ENCODE measurements at places on chromosomes 5 and 9.

- no peak for DNase-seq
Measured at GRCh38 chr9:128824911-128825310, 4.7 kb downstream of the SPOUT1 start.

- DNase-seq = peak; percentile 66
Measured at GRCh38 chr9:108621991-108622855, 233.6 kb downstream of the ACTL7B start.

DNA sequence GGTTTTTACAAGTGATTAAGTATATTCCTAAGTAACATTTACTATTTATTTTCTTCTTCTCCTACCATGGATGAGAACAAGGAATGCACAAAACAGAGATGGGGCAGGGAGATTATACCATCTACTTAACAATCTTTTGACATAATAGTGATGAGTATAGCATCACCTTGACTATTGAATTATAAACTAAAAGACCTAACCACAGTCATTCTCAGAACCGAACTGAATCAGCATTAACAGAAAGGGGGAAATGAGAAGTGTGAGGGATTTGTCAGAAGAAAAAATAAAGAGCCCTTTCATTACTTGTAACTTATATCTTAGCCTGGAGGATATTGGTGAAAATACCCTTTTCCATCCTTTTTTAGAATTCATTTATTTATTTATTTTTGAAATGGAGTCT, 21.9 kb downstream of the OR2Y1 start:
- no peak for DNase-seq

DNA sequence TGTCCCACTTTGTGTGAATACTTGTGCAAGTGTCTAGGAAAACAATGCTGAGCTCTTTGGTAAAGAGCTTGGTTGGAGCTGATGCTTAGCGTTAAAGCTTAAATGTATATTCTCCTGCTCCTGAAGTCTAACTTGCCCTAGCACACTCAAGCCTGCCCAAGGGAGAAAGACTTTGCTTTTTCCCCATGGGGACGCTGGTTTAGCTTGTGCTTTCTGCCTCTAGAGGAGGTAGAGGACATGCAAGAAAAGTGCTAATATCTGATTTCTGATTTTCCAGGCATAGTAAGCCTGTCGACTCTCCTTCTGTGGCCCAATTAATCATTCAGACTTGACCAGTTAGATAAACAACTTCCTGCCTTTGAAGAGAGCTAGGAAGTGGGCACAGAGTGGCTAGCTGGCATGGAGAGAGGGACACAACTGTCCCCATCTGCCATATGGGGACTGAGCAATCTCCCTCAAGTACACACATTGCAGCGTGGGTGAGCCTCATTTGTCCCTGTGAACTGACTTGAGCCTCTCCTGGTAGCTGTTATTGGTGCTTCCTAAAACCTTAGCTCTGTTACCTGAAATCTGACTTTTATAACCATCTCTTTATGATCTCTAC, 348.4 kb downstream of the BRINP1 start:
- no peak for DNase-seq

DNA sequence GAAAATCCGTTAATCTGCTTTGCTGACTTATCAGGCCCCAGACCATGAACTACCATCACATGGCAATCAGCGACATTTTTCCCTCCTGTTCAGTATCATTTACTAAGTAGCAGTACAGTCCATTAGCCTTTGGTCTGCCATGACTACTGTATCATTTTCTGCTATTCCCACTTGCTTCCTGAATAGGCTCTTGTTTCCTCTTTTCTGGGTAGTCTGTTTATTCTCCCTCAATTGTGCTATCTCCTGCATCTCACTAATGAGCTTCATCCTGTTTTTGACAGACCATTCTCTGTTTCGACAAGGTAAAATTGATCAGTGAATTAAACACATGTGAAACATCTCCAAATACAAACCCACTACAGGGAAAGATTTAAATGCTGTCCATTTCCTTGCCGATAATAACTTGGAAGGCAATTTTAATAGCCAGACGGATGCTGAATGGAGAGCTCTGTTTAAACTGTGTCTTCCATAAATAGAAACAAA, 263.5 kb upstream of the ANKRD55 start:
- no peak for DNase-seq

DNA sequence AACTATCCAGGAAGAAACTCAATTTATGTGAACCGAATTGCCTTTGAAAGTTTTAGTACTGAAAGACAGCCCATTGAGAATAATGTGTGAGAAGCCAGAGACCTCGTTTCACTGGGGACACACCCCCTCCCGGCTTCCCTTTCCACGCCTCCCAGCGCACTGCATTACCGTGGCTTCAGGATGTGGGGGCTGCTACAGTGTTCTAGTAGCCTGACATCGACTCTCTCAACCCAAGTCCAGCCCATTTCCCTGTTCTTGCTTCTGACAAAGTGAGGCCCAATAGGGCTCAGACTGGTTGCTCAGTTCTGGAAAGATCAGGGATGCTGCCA, 3.5 kb downstream of the PAX5 start:
- DNase-seq = no peak

DNA sequence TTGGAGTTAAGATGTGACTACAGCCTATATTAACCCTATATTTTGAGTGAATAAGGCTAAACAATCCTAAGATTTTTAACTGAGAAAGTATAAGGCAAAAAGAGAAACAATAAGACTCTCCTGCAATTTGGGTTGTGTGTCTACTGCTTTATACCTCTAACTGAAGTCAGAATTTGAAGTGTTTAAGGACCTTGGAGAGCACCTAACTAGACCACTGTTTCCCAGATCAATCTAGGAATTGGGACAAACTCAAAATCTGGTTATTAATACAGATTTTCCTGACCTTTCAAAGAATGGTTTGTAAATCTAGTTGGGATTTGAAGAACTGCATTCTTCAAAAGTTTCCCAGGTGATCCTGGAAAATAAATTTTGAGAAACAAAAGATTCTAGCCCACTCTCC, 42.1 kb downstream of the GABRA1 start:
- no peak for DNase-seq

DNA sequence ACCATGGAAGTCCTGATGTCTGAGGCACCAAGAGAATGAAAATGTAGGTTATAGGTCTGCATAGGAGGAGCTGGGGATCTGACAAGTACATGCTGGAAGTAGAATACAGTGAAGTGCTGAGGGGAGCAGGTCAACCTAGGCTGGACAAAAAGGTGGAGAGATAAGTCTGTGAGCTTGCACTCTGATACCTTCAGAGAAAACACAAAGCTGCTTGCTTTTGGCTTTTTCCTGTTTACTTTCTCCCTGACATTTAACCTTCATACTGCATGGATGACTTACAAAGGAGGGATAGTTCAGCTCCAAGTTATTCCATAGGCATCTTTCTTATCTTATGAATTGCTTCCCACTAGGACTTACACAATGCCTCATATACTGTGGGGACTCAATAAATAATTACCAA, 256.7 kb upstream of the NREP start:
- no peak for DNase-seq

DNA sequence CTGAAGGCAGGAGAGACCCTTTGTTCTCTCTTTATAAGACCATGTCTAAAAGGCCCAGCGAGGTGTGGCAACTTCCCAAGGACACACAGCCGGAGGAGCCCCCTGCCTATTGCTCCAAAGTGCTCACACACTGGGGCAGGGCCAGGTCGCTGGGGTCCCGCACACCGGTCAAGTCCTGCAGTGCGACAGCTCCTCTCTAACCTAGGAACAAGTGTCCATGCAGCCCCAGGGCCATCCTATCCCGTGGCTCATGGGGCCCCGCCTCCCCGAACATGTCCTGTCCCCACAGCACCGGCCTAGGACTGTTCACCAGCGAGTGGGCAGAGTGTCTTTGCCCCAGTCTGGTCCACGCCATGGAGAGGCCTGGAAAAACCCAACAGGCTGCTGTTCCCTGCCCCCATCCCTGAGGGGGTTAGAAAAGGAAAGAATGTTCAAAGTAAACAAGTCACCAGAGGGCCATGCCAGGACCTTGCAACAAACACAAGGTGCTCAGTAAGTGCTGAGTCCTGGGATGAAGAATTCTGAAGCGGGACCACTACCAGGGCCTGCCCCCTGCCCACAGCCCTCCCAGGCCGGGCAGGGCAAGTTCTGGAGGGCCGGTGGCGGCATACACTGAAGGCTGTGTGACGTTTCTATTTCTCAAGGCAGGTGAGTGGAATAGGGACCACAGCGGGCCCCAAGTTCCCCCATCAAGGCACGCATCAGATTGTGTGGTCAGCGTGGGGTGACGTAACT, 938 bp downstream of the NINJ1 start:
- DNase-seq = peak; percentile 21

GRCh38 chr5:163245584-163245983, 191.8 kb upstream of the CCNG1 start:
- no peak for DNase-seq

- DNase-seq = no peak
Measured at GRCh38 chr5:68318955-68319705, 103.6 kb downstream of the PIK3R1 start.

- DNase-seq = no peak
Measured at GRCh38 chr5:60262576-60263295, 369.2 kb upstream of the PDE4D start.
